T-helper 2 cell (primary cell): ENCODE measurements at places on chromosomes 7 and 10.

DNA sequence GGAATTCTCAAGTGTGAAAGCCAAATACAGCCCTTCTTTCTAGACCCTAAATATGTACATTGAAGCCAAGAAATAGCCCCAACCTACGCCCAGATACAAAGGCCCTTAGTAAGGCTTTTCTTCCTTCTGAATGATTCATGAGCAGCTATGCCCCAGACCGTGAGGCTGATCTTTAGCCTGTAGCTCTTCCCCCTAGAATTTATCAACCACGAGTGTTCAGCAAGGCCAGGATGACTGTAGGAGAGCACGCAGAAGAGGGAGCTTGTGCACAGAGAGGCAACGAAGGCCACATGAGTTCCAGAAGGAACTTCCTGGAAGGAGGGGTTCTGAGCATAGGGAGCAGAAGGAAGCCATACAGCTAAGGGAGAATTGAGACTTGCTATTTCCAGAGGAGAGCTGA lies 53.0 kb upstream of the HABP2 start:
- DNase-seq, result no peak

DNA sequence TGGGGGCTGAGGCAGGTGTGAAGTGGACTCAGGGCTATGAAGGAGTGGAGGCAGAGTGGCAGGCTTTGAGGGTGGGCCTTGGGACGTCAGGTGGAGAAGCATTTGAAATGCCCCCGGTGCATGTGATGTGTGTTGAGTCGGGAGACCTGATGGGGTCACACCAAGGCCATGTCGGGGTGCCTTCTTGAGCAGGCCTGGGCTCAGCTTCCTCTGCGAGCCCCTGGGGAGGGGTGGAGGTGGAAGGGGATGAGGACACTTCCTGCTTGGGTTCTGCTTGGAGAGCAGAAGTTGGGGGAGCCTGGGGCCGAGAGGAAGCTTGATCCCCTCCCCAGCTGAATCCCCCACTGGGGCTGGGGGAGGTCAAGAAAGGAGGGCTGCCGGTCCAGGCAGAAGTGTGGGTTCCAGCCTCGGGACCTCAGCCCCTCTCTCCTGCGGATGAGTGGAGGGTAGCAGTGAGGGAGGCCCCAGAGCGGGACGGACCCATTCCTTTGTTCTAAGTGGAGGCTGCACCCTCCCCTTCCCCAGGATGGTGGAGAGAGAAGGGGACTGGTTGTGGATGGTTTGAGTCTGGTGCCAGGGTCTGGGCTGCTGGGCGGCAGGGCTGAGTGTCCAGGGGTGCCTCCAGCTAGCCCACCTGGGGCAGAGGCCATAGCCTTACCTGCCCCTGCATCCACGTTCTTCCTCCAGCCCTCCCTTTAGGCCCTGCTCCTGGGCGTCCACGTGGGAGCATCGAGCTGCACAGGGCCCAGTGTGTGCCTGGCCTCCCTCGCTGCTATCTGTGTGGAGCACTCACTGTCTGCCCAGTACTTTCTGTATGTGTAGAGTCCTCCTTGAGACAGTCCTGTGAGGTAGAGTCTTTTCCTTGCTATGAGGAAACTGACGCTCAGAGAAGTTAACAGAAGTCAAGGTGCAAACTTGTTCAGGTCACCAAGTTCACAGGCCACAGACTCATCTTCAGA lies 36.7 kb downstream of the PRF1 start:
- no peak for DNase-seq

DNA sequence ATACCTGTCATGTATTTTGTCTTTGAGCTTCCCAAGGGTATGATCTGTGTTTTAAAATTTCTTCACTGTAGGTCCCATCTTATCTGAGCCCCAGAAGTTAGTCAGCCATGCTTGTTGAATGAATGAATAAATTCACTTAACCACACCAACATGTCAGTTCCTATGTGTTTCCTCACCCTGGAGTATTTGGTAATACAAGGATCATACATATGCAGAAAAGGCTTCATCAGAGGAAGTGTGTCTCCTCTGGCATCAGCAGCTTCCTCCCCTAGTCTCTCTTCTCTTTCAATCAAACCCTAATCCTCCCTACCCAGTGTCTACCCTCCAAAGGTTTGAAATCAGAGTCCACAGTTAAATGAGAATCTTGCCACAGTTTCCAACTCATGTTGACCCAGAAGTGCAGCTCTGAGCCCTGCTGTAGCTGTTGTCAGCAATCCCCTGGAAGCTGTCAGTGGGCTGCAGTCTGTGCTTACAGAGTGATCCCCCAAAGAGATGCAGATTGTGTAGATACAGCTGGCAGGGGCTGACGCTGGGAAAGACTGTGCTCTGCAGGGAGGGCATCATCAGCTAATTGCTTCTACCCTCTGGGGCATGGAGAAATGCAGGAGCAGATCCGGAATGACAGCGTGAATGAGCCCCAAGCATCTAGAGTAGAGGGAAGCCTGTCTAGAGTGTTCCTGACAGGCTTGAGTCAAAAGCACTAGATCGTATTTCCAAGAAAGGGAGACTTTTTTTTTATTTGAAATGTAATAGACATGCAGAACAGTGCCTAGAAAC lies 105.0 kb upstream of the WDR11 start:
- DNase-seq, result no peak

DNA sequence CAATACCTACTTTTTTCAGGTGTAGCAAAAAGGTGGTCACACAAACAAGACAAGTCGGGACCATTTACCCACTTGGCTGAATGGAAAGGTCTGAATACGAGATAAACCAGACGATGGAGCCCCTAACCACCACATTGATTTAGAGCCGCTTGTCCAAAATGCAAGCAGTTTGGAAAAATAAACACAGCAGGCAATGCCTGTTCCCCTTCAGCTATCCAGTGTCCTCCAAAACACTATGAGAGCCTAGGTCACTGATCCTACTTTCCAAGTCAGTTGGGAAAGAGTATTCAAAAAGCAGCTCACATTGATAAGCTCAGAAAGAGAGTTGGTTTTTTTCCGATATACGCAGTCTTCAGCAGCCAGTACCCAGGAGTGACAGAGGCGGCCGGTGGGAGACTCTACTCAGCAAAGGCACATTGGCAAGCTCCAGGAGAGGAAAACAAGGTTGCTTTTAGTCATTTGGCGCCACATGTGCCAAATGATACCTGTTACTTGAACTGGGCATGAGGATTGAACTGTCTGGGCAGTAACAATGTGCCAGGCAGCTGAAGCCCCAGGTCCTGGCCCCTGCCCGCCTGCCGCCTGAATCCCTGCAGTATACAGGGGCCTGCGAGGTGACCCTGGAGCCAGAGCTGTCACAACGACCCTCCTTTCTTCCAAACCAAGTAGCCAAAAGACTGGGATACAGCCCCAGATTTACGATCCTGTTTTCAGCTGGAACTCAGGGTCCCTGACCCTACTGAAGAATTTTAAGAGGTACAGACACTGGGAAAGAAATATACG lies 109.8 kb downstream of the PIP4K2A start:
- no peak for DNase-seq
